ENCODE measurements at places on chromosomes 7 and 10.

DNA sequence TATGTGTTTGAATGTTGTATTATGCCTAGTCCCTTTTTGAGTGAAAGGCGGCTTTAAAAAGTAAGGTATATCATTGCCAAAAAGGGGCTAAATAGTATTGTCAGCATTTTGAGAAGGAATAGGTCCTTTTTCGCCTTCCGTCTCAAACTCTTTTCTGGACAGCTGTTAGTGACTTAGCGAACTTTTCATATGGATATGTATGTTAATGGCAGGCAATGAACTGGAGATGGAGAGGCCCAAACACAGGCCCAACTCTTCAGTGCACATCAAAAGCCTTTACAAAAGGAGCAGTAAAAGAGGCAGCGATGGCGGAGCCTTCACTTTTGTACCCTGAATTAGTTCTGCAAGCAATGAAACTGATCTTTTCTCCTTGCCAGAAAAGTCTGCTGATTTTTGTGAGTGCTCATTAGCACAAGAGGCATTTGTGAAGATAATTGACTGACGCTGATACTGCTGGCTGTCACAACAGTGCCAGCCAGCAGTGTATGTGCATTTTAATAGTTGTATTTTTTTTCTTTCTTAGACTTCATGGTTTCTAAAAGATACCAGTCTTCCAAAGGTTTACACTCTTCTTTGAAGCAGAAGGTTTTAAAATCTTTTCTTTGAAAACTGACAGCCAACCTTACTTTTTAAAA is 243.7 kb upstream of the SP8 start:
- DNase-seq = no peak

DNA sequence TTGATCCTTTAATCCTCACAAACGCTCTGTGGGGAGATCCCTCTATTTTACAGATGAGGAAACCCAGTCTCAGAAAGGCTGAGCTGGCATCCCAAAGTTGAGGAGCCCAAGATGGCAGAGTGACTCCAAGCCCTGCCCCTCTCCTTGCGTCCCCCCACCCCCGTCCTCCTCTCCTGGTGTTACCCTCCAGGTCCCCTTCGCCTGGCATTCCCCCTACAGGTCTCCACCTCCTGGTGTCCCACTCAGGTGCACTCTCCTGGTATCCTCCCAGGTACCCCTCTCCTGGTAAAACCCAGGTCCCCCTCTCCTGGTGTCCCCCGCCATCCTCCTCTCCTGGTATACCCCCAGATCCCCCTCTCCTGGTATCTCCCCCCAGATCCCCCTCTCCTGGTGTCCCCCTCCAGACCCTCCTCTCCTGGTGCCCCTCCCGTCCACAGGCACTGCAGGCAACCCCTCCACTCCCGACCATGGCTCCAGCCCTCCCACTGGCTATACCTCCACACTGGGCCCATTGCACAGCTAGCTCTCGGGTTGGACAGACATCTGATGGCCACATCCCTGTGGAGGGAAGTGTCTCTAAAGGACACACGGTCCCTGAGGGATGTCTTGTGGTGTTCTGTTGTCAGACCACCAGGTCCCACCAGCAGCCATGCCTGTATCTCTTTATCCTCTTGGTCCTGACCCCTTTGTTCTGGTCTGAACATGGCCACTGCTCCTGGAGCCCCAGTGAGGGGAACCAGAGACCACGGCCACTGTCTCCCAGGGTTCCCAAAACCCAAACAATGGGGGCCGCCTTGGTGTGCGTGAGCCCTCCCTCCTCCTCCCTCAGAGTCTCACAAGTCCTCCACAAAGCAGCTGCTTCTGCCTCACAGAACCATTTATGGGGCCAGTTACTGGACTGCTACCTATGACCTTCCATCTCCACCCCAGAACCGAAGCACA is 37.2 kb downstream of the CALML3 start:
- no peak for DNase-seq

GRCh38 chr7:84714765-84715164 is 472.1 kb downstream of the SEMA3D start:
- no peak for DNase-seq

GRCh38 chr10:20817646-20818045 is 79.5 kb downstream of the NEBL start:
- DNase-seq = no peak

DNA sequence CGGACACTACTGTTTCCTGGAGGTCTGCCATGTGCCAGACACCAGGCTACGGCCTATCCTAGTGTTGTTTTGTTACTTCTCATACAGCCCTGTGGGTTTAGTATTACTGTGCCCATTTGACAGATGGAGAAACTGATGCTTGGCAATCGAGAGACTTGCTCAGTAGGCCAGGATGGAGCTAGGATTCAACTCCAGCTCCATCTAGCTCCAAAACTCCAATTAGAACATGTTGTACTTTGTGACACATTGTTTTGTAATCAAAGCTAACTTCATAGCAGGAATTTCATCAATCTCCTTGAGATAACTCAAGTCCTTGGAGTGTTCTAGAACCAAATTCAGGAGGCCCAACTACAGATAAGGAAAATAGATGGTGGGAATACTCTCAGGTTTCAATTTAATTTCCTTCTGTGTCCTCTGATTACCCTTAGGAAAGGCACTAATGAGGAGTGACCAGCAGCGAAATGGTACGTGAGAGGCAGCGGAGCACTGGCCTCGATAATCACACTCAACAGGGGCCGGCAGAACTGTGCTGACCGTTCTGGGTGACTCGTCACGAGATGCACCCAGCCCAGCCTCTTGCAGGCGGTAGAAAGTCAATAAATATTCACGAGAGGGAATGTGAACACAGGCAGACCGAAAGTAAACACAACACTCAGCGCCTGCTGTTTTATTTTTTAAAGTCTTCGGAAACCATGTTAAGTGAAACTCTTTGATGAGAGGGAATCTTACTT is 269.6 kb upstream of the NEBL start:
- no peak for DNase-seq

DNA sequence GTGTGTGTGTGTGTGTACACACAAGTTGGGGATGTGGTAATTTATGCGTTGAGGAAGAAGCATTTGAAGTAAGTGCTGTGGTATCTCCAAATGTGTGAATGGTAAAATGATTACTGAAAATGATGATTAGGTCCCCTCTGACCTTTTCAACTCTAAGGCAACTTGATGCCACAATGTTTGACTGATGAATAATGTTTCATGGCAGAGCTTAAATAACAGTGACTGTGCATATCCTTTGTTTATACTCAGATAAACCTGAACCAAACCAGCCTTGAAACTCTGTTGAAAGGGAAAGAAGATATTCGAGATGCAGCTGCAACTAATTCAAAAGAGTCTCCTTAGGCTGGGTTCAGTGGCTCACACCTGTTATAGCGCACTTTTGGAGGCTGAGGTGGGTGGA is 64.8 kb upstream of the YAE1 start:
- no peak for DNase-seq

- peak; percentile 78 for DNase-seq
These were observed 4.4 kb downstream of the SEMA3A start for GRCh38 chr7:84190016-84190705.

GRCh38 chr7:116588641-116589594 is 64.1 kb downstream of the CAV1 start:
- no peak for DNase-seq

- DNase-seq = no peak
These were observed 116.6 kb downstream of the DOCK4 start for GRCh38 chr7:112089551-112089950.

- DNase-seq = no peak
These were observed 543.1 kb upstream of the MBL2 start for GRCh38 chr10:53315709-53316108.

DNA sequence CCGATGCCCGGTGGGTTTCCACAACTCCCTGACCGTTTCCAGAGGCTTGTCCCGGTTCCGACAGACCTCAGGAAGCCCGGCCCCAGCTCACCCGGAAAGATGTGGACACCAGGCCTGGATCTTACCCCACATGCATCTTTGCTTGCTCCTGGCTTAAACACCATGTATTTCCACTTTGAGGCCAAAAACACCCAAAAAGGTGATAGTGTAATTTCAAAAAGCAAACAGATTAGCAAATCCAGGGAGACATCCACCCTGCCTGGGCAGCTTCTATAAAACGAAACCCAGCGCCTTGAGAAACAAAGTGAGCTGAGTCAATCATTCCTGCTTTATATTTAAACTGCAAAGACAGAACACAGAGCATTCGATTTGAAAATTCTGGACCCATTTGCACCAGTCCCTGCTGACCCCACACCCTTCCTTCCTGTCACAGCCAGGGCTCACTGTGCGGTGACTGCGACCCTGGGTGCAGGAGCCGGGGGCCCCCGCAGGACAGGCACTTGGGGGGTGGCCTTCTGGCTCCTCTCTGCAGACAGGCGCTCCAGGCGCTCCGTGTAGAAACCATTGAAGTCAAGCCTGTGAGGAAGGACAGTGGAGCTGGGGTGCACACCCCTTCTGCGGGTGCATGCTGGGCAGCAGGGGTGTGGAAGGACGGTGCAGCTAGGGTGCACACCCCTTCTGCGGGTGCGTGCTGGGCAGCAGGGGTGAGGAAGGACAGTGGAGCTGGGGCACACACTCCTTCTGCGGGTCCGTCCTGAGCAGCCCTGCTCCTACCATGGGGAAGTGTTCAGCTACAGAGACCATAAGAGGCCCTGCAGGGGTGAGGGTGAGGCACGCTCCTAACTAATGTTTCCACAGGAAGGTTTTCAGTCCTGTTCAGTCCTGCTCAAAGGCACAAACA is 2.9 kb upstream of the ADAM8 start:
- no peak for DNase-seq

DNA sequence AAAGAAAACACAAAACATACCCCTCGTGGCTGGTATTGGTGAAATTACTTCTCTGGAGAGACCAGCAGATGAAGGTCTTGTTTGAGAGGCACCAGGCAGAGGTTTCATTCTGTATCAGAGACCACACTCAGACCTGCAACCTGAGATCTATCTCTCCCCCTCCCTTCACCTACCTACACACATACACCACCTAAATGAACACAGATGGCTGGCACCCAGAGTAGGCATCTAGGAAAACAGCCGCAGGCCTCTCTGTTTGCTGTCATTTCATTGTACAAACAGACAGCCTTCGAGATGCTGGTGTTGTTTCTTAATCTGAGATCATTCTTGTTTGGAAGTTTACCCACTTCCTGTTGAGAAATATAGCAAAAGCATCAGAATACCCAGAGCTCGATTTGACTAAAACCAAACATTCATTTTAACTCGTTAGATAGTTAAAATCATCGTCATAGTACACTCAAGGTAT is 173.9 kb upstream of the SLC25A13 start:
- no peak for DNase-seq

DNA sequence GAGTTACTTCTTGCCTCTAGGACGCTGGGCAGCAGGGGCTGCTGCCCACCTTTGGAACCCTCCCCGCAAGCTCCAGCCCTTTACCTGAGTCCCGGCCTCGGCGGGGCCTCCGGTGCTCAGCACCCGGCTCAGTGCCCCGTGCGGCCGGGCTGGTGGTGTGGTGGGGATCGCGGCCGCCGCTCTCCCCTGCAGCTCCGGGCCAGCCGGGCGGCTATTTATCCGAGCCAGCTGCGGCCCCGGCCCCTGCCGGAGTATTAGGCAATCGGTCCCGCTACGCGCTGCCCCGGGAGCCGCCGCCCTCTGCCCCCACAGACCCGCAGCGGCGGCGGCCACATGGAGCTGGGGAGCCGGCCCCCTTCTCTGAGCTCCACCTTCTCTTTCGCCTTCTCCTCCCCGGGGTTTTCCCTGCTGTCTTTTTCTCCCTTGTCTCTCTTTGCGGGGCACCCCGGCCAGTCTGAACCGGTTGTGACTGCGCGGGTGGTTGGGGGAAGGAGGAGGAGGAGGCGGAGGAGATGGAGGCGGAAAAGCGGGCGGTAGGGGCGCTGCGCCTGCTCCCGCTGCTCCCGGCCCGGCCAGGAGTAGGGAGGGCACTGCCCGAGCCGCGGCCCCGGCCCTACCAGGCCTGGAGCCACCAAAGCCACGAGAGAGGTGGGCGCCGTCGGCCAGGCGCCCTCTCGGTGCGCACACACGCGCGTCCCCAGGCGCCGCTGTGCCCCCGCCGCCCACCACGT is at the start of gene SLC16A9:
TSS of gene SLC16A9 (minus strand) at position 456 of the 731 bp plus-strand sequence. CDS start 25,559 bp downstream, outside the sequence.
- no peak for DNase-seq

- no peak for DNase-seq
These were observed 169.9 kb upstream of the ASAH2 start for GRCh38 chr10:50421026-50421719.

GRCh38 chr7:90749774-90750173 is 153.7 kb downstream of the CDK14 start:
- no peak for DNase-seq

DNA sequence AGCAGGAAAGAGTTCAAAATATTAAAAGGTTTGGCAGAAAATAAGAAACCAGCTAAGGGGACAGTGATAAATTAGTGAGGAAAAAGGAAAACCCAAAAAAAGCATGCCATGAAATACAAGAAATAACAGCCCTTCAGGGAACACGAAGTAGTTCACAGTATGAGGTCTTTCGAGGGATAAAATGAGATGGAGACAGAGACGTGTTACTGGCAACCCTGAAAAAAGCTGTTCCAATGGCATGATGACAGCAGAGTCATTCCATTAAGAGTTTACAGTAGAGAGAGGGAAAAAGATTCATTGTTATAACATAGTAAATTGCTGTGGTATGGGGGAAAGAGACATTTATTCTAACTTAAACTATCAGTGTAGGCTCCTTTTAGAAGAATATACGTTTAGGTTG is 391.2 kb downstream of the ANKRD7 start:
- no peak for DNase-seq

- no peak for DNase-seq
These were observed 337.5 kb upstream of the KAT6B start for GRCh38 chr10:74488907-74489306.

DNA sequence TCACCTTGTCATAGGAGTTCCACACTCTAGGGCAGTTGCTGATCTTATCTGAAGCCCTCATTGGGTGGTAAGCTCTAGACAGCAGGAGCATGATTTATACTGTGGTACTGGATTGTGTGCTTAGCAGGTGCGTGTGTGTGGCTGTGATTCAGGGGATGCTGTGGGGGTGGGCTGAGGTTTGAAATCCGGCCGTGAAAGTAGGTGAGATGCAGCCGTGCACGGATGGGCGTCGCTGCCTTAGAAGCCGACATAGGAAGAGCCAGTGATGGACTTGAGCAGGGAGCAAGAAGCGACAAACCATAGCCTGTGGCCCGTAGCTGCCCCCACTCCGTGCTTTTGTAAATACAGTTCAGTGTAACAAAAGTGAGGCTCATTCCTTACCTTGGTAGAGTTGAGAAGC is 38.2 kb downstream of the PROSER2 start:
- no peak for DNase-seq

All from retinal pigment epithelial cell (primary cell).